ENCODE measurements at places on chromosomes 2 and 18. TPM values are rescaled to one million over a fixed set of nuclear protein-coding genes. Genes with fewer than 3 reads are reported as not detected.

CAPN14 gene
- not detected for total RNA-seq

MITD1 gene
- total RNA-seq, result 2.0 TPM

PJVK gene
- 8.8 TPM for total RNA-seq

LINC00305 gene
- total RNA-seq, result not detected

DNAH7 gene
- 48.1 TPM for total RNA-seq

DNA sequence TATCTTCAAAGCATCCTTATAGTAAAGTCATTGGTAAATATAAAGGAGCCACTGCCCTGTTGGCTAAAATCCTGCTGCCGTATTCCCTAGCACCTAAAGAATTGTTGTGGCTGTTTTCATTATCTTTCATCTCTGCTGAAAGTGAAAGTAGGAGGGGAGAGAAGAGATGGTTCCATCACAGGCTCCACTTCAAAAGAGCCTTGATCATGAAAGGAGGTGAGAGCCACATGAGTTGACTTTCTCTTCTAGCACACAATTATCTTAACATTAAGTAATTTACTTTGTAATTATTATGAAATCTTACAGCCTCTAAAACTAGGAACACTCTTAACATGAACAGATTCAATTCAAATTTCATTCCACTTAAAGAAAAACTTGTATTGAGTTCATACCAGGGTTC, 1050.9 kb upstream of the LRRTM1 start:
- no peak overlapping the region for H3K27ac ChIP-seq
- DNase-seq, result no peak
- H3K36me3 ChIP-seq, result no peaks in the 10 kb centered on the region

DNA sequence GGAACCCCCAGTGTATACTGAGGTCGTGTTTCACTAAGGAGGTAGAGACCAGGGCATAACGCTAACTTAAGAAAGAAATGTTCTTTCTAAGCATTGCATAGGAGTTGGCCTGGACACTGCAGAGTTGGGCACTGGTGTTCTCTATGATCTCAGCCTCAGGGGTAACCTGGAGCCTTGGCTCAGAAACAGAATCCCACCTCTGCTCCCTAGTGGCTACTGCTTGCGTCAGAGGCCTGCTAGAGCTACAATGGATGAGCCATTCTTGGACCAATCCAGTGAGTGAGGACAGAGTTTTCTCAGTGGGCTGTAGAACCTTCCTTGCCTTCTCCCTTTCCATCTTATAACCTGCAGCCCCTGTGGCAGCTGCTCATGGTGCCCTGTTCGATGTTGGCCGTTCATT, 324.4 kb upstream of the CELF4 start:
- H3K27ac ChIP-seq, result no peak overlapping the region
- no peaks in the 10 kb centered on the region for H3K36me3 ChIP-seq
- no peak overlapping the region for H3K4me3 ChIP-seq
- H3K4me1 ChIP-seq, result no peaks in the 10 kb centered on the region
- no peak for DNase-seq

GRCh38 chr2:176158186-176158591, 1.1 kb downstream of the HOXD3 start:
- peaks cover 61% of the 10 kb centered on the region for H3K4me1 ChIP-seq
- H3K27me3 ChIP-seq, result peaks cover 100% of the 10 kb centered on the region
- no peak overlapping the region for H3K27ac ChIP-seq
- no peaks in the 10 kb centered on the region for H3K36me3 ChIP-seq

DNA sequence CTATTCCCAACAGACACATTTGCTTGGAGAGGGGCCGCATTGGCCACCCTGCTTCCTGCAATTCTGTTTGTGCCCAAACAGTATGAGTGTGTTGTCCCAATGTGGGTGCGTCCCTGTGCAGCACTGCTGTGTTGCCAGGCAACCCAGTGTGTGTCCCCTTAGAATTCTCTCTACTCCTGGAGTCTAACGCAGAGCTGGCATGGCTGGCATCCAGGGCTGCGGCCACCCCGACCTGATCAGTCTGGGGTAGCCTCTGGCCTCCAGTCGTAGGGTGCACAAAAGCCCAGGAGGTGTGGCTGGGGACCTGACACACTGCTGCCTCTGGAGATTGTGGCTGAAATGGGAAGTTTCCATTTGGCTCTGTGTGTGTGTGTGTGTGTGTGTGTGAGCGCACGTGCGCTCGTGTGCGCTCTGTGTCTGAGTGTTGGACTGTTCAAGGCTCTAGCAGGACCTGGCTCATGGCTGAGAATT, 48.0 kb downstream of the TEX44 start:
- H3K27ac ChIP-seq, result peak overlapping the region; percentile 88
- H3K36me3 ChIP-seq, result no peaks in the 10 kb centered on the region
- peaks cover 39% of the 10 kb centered on the region for H3K4me1 ChIP-seq
- H3K4me3 ChIP-seq, result no peak overlapping the region

DNA sequence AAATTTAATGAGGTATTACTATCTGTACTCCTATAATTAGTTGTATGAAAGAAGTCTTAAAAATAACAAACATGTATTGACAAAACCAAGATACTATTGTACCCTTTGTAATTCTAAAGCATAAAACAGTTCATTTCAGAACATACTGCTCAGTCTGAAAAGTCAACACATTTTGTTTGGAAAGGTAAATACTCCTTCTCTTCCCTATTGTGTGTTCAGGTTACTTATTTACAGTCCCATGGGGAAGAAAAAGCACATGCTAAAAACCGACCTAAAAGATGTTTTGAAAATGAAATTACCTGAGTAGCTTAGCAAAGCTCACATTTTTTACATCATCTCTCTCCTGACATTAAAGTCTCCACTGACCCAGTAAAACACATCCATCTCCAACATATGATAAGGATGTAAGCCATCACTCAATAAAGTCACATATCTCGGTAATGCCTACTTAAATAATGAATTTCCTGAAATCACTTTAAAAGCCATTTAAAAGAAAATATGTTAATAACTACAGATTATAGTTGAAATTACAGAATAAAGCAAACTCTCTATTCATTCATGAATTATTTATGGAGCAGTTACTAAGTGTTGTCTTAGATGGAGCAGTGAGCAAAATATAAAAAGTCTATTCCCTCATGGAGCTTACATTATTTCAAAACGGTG, 75.6 kb upstream of the FZD5 start:
- no peaks in the 10 kb centered on the region for H3K36me3 ChIP-seq
- H3K27ac ChIP-seq, result peak overlapping the region; percentile 73
- peaks cover 25% of the 10 kb centered on the region for H3K4me1 ChIP-seq
- H3K27me3 ChIP-seq, result no peaks in the 10 kb centered on the region

DNA sequence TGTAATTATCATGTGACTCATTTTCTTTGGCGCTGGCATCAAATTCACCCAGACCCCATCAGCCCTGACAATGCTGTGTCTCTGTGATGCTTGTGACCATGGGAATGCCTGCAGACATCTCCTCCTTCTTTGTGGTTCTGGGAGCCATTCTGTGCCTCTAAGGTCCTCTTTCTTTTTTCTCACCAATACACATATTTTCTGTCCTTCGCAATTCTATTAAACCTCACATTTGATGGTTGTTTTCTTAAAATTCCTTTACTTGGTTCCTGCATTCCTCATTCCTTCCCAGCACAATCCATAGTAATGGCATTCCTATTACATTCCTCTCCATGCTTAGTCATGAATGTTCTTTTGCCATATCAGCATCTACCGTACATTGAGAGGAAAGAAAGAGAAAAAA, 375.3 kb downstream of the PIK3C3 start:
- H3K4me1 ChIP-seq, result no peaks in the 10 kb centered on the region
- H3K27me3 ChIP-seq, result no peaks in the 10 kb centered on the region
- H3K4me3 ChIP-seq, result no peak overlapping the region
- no peak for DNase-seq
- no peak overlapping the region for H3K27ac ChIP-seq
- no peaks in the 10 kb centered on the region for H3K36me3 ChIP-seq

DNA sequence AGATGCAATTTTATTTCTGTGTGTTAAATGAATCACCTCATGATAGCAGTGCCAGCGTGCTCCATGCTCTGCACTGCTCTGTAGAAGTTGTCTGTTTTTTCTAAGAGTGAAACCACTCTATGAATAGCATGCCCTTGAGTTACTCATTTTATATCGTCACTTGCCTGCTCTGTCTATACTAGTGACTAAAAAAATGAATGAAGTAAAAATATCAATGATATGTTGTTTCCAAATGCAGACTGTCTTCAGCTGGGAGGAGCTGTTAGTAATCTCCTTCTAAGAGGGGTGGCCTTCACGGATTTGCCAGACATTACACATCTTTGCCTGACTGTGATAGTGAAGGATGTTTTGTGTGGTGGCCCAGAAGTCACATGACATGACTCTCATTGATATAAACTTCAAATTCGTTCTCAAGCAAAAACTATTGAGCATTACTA, 852.1 kb downstream of the CNTNAP5 start:
- no peaks in the 10 kb centered on the region for H3K36me3 ChIP-seq
- H3K27me3 ChIP-seq, result no peaks in the 10 kb centered on the region
- peaks cover 16% of the 10 kb centered on the region for H3K4me1 ChIP-seq
- no peak overlapping the region for H3K27ac ChIP-seq
- no peak overlapping the region for H3K4me3 ChIP-seq

DNA sequence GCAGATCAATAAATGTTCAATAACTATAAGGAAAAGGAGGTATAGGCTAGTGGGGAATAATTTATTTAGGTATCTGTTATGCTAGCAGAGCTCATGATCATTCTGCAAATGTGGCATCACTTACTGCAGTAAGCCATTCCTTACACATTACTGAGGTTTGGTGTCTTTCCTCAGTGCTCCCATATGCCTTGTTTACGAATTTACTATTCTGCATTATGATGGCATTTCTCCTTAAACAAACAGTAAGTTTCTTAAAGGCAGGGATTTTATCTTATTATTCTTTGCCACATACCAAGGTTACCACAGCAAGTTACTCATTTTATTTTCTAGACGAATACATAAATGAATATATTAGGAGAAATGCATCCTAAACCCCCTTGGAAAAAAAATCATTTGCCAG, 88.4 kb downstream of the DSEL start:
- no peak overlapping the region for H3K4me3 ChIP-seq
- no peaks in the 10 kb centered on the region for H3K4me1 ChIP-seq
- H3K36me3 ChIP-seq, result no peaks in the 10 kb centered on the region
- H3K27ac ChIP-seq, result no peak overlapping the region
- DNase-seq, result no peak

DNA sequence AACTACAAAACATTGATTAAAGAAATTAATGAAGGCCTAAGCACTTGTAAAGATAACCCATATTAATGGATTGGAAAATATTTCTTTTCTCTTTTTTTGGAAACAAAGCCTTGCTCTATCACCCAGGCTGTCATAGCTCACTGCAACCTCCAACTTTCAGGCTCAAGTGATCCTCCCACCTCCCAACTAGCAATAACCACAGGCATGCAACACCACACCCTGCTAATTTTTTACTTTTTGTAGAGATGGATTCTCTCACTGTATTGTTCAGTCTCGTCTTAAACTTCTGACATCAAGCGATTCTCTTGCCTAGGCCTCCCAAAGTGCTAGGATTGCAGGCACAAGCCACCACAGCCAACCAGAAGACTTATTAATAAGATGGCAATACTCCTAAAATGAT, 73.4 kb upstream of the NDUFV2 start:
- no peak overlapping the region for H3K4me3 ChIP-seq
- no peak overlapping the region for H3K27ac ChIP-seq
- no peaks in the 10 kb centered on the region for H3K27me3 ChIP-seq
- H3K36me3 ChIP-seq, result no peaks in the 10 kb centered on the region

DNA sequence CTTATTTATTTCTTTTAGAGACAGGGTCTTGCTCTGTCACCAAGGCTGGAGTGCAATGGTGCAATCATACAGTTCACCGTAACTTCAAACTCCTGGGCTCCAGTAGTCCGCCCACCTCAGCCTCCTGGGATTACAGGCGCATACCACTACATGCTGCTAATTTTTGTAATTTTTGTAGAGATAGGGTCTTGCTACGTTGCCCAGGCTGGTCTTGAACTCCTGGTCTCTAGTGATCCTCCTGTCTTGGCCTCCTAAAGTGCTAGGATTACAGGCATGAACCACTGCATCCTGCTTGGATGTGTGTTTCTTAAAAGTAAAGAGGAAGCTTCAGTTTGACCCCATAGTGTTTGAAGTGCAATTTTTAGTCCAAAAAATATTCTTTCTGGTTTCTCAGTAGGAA, 105.0 kb upstream of the KIF5C start:
- no peaks in the 10 kb centered on the region for H3K4me1 ChIP-seq

DNA sequence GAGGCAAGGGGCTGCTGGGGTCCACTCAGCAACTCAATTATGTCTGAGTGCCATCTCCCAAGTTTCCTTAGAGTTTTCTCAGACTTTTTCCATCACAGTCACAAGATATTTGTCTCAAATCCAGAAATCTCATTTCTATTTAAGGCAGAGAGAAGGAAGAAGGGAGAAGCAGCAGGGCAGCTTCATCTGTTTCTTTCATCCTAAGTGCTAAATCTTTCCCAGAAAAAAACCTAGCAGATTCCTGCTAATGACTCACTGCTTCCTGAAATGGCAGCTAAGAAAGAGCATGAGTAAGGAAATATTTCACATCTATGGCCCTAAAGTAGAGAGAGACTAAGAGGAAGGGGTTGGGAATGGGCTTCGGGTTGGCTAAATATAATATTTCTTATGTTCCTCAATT, 88.0 kb downstream of the KYNU start:
- no peak overlapping the region for H3K27ac ChIP-seq
- H3K4me3 ChIP-seq, result no peak overlapping the region
- no peaks in the 10 kb centered on the region for H3K27me3 ChIP-seq

DNA sequence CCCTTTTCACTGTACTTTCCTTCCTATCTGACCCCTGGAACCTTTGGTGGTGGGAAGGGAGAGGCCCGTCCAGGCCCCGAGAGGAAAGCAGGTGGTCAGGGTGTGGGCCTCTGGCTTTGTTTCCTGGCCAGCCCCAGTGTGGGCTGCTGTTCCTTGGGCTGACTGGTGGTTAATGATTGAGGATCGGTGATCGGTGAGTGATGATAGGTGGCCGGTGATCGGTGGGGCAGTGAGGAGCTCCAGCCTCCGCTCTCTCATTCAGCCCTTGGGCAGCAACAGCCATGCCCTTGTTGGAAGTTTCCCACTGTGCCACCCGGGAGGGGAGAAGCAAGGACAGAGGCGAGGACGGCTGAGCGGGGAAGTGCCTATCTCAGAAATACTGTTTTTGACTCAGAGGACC, 7.3 kb downstream of the ACKR3 start:
- peak overlapping the region; percentile 63 for H3K27ac ChIP-seq
- H3K4me3 ChIP-seq, result no peak overlapping the region

Data from stomach (tissue), 19 donors.